Stimulated activated CD4-positive, alpha-beta T cell treated with anti-CD3 and anti-CD28 coated beads, Interleukin-4, amount 100 ng/mL, for 4 hours (primary cell): ENCODE measurements at places on chromosomes 12 and 14.
A peak's percentile ranks its signal among the peaks of the same experiment; 100 is the strongest.

- DNase-seq: no peak
Measured at GRCh38 chr14:34098045-34098984, 147.4 kb upstream of the EGLN3 start.

DNA sequence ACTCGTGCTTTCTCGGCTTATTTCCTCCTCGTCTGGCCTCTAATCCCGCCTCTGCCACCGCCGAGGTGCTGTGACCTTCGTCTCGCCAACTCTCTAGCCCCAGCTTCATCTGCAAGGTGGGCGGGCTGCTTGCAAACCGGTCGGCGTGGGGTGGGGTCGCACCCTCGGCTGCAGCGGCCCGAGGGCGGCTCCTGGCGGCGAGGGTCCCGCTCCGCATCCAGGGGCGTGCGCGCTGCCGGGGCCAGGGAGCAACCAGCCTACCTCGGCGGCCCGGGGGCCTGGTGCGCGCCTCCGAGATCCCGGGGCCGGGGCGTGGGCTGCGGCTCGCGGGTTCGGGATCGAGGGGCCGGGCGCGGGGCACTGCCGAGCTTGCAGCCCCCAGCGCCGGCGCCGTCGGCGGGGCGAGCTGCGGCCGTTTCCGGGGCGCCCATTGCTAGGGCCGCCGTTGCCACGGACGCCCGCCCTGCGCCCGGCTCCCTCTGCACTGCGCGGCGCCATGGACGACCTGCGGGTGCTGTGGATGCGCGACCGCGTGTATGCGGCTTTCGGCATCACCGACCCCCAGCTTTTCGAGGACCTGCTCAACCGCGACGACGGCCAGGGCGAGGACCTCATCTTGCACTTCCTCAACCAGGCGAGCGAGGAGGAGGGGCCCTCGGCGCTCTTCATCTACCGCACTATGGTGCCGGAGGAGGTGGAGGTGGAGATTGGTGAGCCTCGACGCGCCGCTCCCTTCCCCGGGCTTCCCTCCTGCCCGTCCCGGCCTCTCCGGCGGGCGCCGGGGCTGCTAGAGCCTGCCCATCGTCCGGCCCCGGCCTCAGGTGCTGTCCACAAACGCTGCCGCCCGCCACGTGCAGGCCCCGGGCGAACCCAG is at the start of gene DNAH10:
TSS of gene DNAH10 (plus strand) at position 461 of the 874 bp plus-strand sequence. CDS start at position 497, 36 bp downstream.
- DNase-seq: peak; percentile 52

- DNase-seq: no peak
Measured at GRCh38 chr14:94001016-94001415, 3.9 kb downstream of the CCDC197 start.

GRCh38 chr12:48991247-48992050 is 7.7 kb downstream of the DDN start:
- no peak for DNase-seq

- no peak for DNase-seq
Measured at GRCh38 chr14:41606532-41607303, at the start of gene LRFN5. Gene LRFN5, plus strand, starts transcription at chr14:41606876.

GRCh38 chr12:131671871-131672270 is 39.0 kb upstream of the SFSWAP start:
- DNase-seq: no peak

DNA sequence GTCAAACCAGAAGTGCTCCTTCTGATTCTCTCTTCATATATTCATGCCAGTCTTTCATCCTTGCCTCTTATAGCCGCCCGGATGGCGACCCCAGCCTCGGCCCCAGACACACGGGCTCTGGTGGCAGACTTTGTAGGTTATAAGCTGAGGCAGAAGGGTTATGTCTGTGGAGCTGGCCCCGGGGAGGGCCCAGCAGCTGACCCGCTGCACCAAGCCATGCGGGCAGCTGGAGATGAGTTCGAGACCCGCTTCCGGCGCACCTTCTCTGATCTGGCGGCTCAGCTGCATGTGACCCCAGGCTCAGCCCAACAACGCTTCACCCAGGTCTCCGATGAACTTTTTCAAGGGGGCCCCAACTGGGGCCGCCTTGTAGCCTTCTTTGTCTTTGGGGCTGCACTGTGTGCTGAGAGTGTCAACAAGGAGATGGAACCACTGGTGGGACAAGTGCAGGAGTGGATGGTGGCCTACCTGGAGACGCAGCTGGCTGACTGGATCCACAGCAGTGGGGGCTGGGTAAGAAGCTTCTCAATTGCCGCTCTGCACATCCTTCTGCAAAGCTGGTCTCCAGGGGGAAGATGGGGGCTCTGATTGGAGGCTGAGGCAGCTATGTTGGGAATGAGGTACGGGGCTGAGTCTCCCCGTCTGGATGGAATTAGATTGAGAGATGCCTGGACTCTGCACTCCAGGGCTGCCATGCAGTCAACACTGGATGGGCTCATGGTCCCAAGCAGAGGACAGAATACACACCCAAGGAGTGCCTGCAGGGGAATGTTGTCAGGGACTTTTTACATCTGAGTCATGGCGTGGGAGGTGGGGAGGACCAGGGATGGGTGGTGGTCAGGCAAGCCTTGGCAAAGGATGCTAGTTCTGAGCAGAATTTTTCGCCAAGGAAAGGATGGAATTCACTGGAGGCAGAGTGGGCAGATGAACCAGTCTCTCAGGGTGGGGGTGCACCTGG is 1.3 kb downstream of the BCL2L2 start:
- no peak for DNase-seq

- no peak for DNase-seq
Measured at GRCh38 chr12:111238075-111238734, 130.7 kb downstream of the PHETA1 start.

- no peak for DNase-seq
Measured at GRCh38 chr14:70924521-70924920, 17.3 kb downstream of the PCNX1 start.

- DNase-seq: no peak
Measured at GRCh38 chr12:3537719-3538465, 46.9 kb downstream of the PRMT8 start.

DNA sequence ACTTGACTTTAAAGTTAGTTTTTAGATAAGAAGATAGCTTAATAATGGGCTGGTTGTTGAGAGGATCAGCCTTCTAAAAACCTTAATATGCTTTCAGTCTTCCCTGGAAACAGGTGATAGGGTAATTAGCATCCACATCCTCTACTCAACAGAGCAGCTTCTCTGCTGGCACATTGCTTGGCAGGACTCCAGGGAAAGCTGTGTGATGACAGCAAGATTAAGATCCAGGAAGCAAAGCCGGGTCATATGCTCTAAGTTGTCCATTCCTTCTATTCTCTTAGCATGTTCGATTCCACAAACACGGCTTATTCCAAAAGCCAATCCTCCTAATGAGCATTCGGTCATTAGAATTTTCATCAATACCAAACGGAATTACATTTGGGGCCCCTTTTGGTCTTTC is 87.0 kb downstream of the HMGA2 start:
- DNase-seq: no peak

GRCh38 chr14:102125546-102125945 is 14.2 kb upstream of the WDR20 start:
- DNase-seq: no peak

GRCh38 chr14:32078858-32079216 is 1.7 kb downstream of the ARHGAP5 start:
- peak; percentile 33 for DNase-seq

DNA sequence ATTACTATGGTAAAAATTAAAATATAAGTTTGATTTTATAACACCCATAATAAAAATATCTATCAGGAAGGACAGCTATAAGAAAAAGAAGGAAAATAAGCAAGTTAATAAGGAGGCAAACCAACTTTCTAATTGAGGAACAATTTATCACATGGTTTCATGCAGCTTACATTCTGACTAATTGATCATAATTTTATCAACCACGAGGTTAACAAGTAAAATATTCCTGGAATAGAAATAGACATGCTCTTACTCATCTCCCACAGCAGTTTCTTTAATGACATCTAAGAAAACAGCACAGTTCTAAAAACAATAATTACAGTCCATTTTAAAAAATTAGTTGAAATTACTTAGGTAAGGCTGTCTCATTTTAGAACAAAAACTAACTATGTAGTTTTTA is 130.8 kb upstream of the KRR1 start:
- no peak for DNase-seq

DNA sequence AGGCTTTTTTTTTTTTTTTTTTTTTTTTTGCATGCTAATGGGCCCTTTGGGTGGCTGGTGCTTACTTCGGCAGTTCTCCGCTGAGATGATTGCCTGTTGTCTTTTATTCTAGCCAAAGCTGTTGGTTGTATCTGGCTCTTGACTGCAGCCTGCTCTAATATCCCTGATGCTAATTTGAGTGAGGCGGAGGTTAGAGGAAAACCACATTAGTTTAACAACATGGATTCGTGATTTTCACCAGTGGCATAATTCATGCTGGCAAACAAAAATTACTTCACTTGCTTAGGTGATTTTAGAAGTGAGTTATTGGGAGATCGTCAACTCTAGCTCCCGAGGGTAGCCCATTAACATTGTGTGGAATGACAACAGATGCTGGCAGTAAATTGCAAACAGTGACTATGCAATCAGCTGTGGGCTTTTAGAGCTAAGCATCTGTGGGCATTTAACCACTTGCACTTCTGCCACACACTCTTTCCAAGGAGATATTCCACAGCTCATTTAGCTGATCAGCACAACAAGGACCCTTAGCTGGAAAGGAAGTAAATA is 97.6 kb upstream of the ZDHHC17 start:
- DNase-seq: no peak

DNA sequence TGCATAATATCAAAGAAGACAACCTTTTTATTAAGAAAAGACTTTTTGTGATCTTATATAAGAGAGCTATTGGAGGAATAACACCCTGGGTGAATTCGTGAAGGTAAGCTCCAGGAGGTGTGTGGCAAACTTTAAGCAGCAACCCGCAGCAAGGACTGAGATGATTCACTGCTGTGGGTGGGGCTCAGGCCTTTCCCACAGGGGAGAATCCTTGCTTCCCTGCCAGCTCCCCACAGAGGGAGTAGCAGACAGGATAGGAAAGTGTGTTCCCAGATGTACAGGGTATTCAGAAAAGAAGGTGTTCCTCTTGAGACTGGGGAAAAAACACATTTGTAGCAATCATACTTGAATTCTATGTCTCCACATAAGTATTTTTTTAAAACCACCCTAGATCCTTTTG is 9.2 kb downstream of the NDUFA12 start:
- DNase-seq: no peak

DNA sequence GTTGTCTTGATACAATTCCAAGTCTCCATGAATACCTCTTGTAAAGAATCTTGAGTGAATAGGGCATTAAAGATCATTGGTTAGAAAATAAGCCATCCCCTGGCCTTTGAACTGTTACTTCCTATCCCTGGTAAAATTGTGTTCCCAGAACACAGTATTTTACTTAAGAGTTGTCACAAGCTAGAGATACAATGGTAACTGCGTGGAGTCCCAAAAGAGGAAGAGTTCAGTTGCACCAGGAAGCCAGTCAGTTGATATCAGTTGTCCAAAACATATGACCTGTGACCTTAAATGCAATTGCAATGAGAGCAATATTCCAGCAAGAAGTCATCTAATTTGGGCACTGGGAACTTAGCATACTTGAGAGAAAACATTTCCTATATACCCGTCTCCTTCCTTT is 117.3 kb downstream of the NEDD1 start:
- no peak for DNase-seq

DNA sequence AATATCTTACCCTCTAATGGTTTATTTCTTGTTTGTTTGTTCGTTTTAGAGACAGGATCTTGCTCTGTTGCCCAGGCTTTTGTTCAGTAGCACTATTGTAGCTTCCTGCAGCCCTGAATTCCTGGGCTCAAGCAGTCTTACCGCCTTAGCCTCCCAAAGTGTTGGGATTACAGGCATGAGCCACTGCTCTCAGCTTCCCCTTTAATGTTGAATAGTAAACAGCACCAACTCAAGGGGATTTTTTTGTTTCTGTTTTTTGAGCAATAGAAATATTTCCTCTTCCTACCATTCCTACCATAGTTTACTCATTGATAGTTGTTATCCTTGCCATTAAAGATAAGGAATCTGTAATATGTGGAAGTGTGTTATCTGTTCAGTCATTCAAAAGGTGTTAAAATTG is 10.7 kb downstream of the ARID4A start:
- no peak for DNase-seq

DNA sequence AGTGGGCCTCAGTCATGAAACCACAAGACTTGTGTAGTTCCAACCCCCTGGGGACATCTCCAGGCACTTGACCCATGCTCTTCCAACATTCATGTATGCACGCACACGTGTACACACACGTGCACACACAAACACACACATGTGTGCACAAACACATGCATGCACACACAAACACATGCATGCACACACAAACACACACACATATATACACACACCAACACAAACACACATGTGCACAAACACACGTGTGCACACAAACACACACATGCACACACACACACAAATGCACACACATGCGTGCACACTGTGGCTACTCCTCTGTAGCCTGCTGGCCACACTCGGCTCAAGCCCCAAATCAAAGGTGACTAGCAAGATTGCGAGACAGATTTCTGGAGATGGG is 22.8 kb downstream of the BDKRB2 start:
- no peak for DNase-seq

DNA sequence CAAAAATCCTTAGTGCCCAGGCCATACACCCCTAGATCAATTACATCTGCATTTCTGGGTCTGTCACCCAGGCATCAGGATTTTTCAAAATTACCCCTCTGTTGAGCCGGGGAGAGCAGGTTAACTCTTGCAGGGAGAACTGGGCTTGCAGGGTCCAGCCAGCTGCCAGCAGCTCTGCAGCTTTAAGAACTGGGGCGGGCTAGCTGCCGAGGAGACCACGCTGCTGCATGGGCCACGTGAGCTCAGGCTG is at the start of gene DGLUCY:
TSS of gene DGLUCY (plus strand) at position 245 of the 250 bp plus-strand sequence. CDS start 46,222 bp downstream, outside the sequence.
- no peak for DNase-seq

- DNase-seq: peak; percentile 12
Measured at GRCh38 chr14:69358233-69358963, 39.7 kb downstream of the ERH start.

DNA sequence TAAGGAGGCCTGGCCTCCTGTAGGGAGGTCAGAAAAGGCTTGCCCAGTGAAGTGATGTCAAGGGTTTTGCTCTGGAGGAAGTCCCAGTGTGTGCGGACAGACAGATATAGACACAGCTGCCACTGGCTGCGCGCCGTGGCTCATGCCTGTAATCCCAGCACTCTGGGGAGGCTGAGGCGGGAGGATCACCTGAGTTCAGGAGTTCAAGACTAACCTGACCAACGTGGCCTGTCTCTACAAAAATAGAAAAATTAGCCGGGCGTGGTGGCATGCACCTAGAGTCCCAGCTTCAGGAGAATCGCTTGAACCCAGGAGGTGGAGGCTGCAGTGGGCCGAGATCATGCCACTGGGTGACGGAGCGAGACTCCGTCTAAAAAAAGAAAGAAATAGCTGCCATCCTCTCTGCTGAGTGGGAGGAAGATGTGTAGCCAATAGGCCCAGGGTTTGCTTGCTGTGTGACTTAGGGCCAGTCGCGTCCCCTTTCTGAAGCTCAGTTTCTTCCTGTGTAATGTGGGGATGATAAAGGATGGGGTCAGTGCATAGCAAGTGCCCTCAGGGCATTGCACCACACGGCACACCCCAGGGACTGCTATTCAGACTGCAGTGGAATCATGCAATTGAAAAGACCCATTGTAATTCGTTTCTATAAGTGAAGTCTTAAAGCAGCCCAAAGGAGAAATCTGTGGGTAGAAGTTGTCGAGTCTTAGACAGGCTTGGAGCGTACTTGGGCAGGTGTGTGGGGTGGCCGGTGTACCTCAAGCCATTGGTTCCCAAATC is 18.7 kb upstream of the MLEC start:
- DNase-seq: no peak

GRCh38 chr12:25266497-25266896 is 15.8 kb upstream of the KRAS start:
- DNase-seq: no peak
